Mucosa of gallbladder (tissue), 1 donor: ENCODE measurements at places on chromosomes 5 and 9. TPM values are rescaled to one million over a fixed set of nuclear protein-coding genes. Genes with fewer than 3 reads are reported as not detected.

Gene MCIDAS
- 0.92 TPM for total RNA-seq

Gene AJM1
- total RNA-seq = 19.4 TPM

DNA sequence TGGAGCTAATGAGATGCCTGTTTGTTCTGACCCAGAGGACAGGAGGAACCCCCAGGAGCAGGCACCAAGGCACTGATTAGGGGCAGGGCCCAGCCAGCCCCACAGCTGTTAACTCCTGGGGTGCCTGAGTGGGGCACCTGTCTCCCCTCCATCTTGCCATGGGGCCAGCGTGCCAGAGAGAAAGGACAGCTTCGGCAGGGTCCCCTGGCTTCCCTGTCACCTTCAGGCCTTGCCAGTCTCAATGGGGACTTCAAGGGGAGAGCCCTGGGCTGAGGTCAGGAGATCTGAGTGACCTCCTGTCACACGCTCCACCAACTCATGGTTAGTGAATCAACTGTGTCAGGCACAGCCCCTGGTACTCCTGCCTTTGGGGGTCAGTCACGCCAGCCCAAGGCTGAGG lies 152.7 kb upstream of the MVB12B start:
- no peak for DNase-seq

GRCh38 chr5:143220748-143221251 lies 182.7 kb downstream of the NR3C1 start:
- no peak for DNase-seq

DNA sequence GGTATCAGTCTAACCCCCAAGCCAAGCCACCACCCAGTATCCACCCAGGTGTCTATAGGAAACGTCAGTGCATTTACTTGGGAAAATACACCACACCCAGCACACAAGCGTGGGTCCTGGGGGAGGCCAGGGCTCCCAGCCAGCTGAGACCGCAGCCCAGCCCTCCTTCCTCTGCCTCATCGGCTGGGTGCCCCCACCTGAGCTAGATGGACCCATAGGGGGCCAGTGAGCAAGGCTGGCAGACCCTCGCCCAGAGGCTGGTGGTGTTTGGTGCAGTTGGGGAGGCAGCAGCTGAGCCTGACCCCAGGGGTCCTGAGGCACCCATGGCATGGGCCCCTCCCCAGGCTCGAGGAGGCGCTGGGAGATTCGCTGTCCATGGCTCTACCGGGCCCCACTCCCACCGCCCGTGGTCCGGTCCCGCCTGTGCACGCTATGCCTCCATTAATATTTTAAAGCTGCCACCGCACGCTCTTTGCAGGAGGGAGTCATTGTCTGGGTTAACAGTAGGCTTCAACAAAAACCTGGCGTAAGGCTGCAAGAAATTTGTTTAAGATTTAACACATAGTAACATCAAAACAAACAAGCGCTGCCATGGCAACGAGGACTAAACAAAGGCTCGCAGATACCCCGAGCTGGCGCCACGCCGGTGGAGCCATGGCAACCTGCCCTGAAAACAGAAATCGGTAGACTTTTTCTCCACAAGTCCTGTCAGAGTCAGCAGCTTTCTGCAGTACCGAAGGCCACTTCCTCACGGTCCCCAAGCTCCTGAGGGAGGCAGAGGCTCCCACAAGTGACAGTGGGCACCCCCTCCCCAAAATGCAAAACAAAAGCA lies 20.6 kb downstream of the TPPP start:
- DNase-seq = peak; percentile 67

DNA sequence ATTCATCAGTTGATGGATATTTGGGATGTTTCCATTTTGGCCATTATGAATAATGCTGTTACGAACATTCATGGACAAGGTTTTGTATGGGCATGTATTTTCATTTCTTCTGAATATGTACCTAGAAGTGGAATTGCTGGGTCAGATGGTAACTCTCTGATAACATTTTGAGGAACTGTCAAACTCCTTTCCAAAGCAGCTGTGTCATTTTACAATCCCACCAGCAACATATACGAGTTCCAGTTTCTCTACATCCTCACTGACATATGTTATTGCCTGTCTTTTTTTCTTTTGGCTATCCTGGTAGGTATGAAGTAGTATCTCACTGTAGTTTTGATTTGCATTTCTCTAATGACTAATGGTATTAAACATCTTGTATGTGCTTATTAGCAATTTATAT lies 86.7 kb downstream of the PRKACG start:
- no peak for DNase-seq
